Progenitor cell of endocrine pancreas (in vitro differentiated cells): ENCODE measurements at places on chromosomes 13 and 19. TPM values are rescaled to one million over a fixed set of nuclear protein-coding genes. Genes with fewer than 3 reads are reported as not detected.

DNA sequence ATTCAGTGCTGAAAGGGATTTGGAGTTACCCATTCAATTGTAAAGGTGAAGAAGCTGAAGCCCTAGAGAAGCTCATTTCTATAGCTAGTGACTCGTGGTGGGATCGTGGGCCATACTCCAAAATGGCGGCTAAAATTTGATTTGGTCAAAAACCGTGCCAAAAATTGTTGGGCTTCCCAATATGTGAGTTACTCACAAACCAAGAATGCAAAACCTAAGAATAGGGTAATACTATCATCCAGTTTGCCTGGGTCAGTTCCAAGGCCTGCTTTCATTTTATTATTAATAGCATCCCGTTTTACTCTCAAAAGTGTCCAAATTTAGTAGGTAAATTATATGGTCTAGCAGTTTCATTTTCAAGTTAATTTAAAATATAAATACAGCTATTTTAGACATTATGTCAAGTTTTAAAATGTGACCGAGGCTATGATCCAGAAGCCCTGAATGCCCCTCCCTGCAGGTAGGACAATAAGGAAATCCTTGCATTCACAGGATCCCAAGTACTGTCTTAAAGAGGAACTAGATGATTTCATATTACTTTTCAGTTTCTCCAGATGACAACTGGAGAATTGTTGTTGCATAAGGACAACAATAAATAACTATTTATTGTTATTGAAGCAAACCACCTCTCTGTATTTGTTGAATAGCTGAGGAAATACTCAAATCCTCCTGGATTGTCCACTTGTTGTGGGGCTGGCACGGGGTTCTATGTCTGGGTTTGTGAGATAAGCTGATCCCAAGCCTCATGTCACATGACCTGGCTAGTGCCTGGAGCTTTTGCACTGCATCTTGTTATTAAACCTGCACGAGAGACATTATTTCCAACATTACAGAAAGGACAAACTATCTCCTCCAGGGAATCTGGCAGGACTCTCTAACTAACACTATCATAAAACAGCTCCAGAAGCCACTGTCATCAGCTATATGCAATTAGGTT, 11.6 kb upstream of the RAP2A start:
- no peaks in the 10 kb centered on the region for H3K27me3 ChIP-seq
- no peak overlapping the region for H3K4me3 ChIP-seq
- DNase-seq: no peak
- no peak overlapping the region for H3K27ac ChIP-seq
- H3K4me1 ChIP-seq: peaks cover 9% of the 10 kb centered on the region

- peak overlapping the region; percentile 50 for H3K27ac ChIP-seq
- no peaks in the 10 kb centered on the region for H3K27me3 ChIP-seq
- DNase-seq: no peak
- peaks cover 6% of the 10 kb centered on the region for H3K36me3 ChIP-seq
- no peak overlapping the region for H3K4me3 ChIP-seq
- no peaks in the 10 kb centered on the region for H3K4me1 ChIP-seq
Observed at GRCh38 chr19:38172001-38172400, 52.0 kb downstream of the DPF1 start.

- no peak overlapping the region for H3K27ac ChIP-seq
- peaks cover 10% of the 10 kb centered on the region for H3K4me1 ChIP-seq
- DNase-seq: no peak
- H3K27me3 ChIP-seq: no peaks in the 10 kb centered on the region
- peaks cover 2% of the 10 kb centered on the region for H3K36me3 ChIP-seq
Observed at GRCh38 chr13:29081036-29081435, 260.9 kb downstream of the MTUS2 start.

GRCh38 chr19:13484166-13484565, 22.1 kb downstream of the CACNA1A start:
- peaks cover 17% of the 10 kb centered on the region for H3K27me3 ChIP-seq
- no peak overlapping the region for H3K4me3 ChIP-seq
- H3K36me3 ChIP-seq: no peaks in the 10 kb centered on the region
- no peak overlapping the region for H3K27ac ChIP-seq

DNA sequence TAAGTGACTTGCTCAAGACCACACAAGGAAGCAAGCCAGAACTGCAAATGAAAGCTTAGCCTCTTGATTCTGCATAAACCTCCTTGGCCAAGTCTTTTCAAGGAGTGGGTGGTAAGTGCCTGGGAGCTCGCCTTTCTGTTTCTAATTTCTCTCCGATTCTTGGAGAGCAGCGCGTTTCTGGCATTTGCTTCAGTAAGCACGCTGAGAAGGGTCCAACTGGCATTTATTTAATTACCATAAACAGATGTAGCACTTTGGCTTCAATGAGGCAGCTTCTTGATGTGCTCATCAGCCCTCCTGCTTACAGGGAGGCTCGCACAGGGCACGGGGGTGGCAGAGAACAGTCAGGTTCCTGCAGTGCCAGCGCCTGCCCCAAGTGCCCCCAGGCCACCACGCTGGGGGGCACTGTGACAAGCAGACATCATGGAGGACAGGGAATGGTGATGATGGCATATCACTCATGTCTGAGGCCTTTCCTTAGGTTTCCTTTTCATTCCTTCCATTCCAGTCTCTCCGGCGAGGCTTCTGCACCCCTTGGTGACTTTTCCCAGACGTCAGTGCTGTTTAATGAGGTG, 13.3 kb downstream of the SIAH3 start:
- peaks cover 9% of the 10 kb centered on the region for H3K27me3 ChIP-seq
- H3K4me3 ChIP-seq: no peak overlapping the region
- no peak overlapping the region for H3K27ac ChIP-seq
- H3K36me3 ChIP-seq: no peaks in the 10 kb centered on the region
- no peak for DNase-seq

Gene ZNF418
- total RNA-seq: 20.5 and 21.9 TPM in 2 replicates

- no peaks in the 10 kb centered on the region for H3K27me3 ChIP-seq
- H3K4me3 ChIP-seq: no peak overlapping the region
- no peak overlapping the region for H3K27ac ChIP-seq
- DNase-seq: no peak
- H3K4me1 ChIP-seq: no peaks in the 10 kb centered on the region
Observed at GRCh38 chr13:63011996-63012395, 1596.3 kb upstream of the PCDH20 start.

GRCh38 chr13:51856998-51857397, 4.8 kb upstream of the CCDC70 start:
- peaks cover 6% of the 10 kb centered on the region for H3K36me3 ChIP-seq
- DNase-seq: no peak
- peaks cover 18% of the 10 kb centered on the region for H3K27me3 ChIP-seq
- H3K4me3 ChIP-seq: no peak overlapping the region

Gene LATS2
- 13.2 and 15.2 TPM in 2 replicates for total RNA-seq

GRCh38 chr19:39132344-39132969, 6.9 kb downstream of the PAK4 start:
- peak overlapping the region; percentile 71 for H3K27ac ChIP-seq
- no peak for DNase-seq
- no peaks in the 10 kb centered on the region for H3K27me3 ChIP-seq
- peaks cover 51% of the 10 kb centered on the region for H3K4me1 ChIP-seq
- no peak overlapping the region for H3K4me3 ChIP-seq
- no peaks in the 10 kb centered on the region for H3K36me3 ChIP-seq

- H3K27me3 ChIP-seq: no peaks in the 10 kb centered on the region
- no peak for DNase-seq
Observed at GRCh38 chr19:4976401-4977298, 7.7 kb downstream of the KDM4B start.

Gene SELENOV
- 5.1 and 6.5 TPM in 2 replicates for total RNA-seq

Gene FCGBP
- total RNA-seq: 0.80 and 1.2 TPM in 2 replicates

GRCh38 chr13:42996584-42996983, 4.5 kb upstream of the EPSTI1 start:
- DNase-seq: no peak
- H3K27me3 ChIP-seq: peaks cover 4% of the 10 kb centered on the region
- H3K27ac ChIP-seq: no peak overlapping the region
- H3K36me3 ChIP-seq: no peaks in the 10 kb centered on the region
- H3K4me1 ChIP-seq: peaks cover 12% of the 10 kb centered on the region
- H3K4me3 ChIP-seq: no peak overlapping the region
